ENCODE measurements at places on chromosomes 12 and 14. TPM values are rescaled to one million over a fixed set of nuclear protein-coding genes. Genes with fewer than 3 reads are reported as not detected.

Gene FGD4
- polyA plus RNA-seq, result 16.1 TPM

DNA sequence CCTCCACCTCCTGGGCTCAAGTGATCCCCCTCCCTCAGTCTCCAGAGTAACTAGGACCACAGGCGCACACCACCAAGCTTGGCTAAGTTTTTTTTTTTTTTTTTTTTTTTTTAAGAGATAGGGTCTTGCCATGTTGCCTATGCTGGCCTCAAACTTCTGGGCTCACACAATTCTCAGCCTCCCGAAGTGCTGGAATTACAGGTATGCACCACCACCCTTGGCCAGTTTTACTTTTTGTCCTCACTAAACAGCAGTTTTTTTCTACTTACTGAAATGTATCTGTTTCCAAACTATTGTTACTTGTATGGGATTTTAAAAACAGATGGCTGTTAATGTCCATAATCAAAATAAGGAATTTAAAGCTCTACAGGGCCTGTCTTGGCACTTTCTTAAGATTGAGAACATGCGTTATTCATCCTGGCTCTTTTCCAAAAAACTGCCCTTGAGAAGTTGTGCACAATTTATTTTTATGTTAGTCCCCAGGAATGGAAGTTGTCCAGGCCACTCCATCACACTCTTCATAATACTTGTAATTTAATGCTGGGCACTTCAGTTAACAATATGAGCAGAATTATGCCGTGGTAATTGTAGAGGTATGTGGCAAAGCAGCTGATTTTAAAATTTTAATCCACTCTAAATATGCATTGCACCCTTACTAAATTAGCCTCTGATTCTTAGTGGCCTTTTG lies 51.9 kb upstream of the REP15 start:
- DNase-seq, result no peak

- DNase-seq, result no peak
These were observed 7.5 kb upstream of the UBE2N start for GRCh38 chr12:93449277-93449676.

GRCh38 chr14:27916326-27916725 lies 850.3 kb upstream of the FOXG1 start:
- DNase-seq, result no peak

Gene ST8SIA1
- 5.7 TPM for polyA plus RNA-seq

Gene PLXNC1
- 8.4 TPM for polyA plus RNA-seq

DNA sequence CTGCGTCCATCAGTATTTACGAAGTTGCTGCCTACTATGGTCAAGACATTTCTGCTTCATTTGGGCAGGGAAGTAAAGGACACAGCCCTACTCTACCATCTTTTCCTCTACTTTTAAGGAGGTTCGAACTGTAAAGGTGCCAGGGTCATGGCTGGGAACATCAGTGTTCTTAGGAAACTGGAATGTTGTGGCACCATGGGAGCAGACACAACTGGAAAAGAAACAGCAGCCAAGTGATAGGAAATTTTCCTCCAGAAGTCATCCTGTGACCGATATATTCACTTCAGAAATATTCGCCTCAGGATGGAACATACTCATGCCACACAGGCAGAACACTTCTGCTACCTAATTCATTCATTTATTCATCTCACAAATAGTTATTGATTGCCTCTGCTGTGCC lies 104.4 kb downstream of the ETV6 start:
- DNase-seq, result no peak

GRCh38 chr14:89767131-89767530 lies 187.4 kb downstream of the EFCAB11 start:
- no peak for DNase-seq

- no peak for DNase-seq
These were observed 74.2 kb upstream of the RASSF8 start for GRCh38 chr12:25884024-25884919.

DNA sequence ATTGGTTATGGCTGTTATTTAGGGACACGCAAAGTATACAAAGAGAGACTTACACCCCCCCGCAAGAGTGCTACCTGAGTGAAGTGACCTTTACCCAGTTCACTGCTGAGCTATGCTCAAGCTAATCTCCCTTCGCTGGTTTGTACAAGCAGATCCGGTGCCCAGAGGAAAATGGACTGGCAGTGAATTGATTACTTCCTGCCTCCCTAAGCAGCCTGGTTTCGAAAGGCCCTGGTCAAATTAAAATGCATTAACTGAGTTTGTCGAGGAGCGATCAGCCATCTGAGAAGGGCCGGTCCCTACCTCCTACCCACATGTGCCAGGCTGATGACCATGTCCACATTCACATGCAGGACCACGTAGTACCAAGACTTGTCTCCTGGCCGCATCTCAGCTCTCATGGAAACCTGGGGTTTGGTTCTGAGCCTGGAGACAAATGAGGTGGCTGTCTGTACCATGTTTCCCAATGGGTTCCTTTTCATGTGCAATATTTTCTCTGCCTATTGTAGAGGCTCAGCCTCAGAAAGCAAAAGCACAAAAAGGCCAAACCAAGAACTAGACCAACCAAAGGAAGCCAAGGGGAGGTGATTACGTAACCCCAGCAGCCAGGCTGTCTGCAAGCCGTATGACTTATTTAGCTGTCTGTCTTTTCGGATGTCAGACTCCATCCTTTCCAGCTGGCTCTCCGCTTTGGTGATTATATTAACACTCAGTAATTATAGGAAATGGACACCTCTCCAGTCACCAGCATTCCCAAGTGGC lies 284.7 kb upstream of the PWP1 start:
- DNase-seq, result no peak

Gene EPYC
- polyA plus RNA-seq, result not detected

- no peak for DNase-seq
These were observed 158.9 kb upstream of the PLEKHG7 start for GRCh38 chr12:92543840-92544239.

- no peak for DNase-seq
These were observed 784.8 kb downstream of the VRK1 start for GRCh38 chr14:97582022-97582421.

Gene LARP4
- 40.5 TPM for polyA plus RNA-seq

Gene PLEKHD1
- polyA plus RNA-seq, result 3.9 TPM

GRCh38 chr14:56358275-56358674 lies 221.3 kb upstream of the TMEM260 start:
- DNase-seq, result no peak

DNA sequence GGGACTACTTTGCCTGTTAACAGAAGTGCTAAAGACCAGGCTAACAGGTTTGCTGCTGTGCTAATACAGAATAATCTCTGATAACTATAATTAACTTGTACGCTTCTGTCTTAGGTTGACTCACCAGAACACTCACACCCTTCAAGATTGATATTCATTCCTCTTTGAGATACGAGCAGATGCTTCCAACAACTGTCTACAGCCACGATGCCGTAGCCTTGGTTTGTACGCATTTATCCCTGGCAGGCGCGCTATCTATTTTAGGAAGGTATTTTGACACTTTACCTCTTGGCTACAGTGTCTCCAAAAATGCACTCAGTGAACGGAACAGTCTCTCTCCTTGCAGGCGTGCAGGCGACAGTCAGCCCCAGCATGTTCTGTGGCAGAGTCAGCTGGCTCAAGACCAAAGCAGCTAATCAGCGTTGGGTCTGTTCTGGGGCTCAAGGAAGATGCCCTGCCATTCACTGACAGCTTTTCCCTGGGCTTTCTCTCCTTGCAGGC lies 146.4 kb upstream of the PRICKLE1 start:
- no peak for DNase-seq

Gene PIK3C2G
- 4.8 TPM for polyA plus RNA-seq

DNA sequence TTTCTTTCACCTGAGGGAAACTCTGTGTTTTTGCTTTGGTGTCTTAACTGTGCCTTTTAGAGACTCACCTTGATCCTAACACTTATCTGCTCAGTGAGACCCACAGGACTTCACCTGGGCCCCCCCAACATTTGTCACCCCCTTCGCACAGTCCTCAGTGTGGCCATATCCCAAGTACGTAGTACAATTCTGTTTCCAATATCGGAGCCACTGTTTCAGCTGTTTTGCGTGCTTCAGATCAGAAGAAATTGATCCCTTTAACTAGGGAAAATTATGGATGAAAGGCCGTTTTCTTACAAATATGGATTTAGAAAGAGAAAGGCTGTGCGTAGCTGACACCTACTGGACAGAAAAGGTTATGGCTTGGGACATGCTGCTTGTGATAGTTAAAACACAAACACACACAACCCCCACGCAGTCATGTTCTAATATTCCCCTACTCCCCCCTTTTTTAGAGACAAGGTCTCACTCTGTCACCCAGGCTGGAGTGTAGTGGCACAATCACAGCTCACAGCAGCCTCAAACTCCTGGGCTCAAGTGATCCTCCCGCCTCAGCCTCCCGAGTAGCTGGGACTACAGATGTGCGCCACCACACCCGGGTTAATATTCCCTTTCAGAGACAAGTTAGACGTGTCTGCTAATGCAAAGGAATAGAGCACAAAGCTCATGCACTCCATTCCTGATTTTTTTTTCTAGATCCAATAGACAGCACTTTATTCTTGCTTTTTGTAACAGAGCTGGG lies 3.6 kb upstream of the SLC7A8 start:
- no peak for DNase-seq

GRCh38 chr12:27109334-27110028 lies 27.1 kb upstream of the C12orf71 start:
- no peak for DNase-seq

DNA sequence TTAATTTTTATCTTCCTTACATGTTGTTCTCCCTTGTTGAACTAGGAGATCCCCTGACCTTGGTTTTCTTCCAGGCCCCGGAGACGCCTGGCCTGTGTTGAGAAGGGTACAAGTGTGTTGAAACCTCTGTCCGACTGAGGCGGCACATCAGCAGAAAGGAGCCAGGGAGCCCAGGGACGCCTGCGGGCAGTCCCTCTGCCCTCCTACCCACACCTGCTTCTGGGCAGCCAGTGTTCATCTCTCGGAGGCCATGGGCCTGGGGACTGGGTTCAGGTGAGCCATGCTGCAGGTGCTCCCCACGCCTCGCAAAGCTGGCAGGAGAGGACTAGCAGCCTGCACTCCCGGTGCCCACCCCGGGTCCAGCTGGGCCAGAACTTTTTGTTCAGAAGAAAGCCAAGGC lies 39.9 kb upstream of the EIF5 start:
- DNase-seq, result no peak

GRCh38 chr12:50828886-50829285 lies 13.8 kb upstream of the TMPRSS12 start:
- DNase-seq, result no peak

DNA sequence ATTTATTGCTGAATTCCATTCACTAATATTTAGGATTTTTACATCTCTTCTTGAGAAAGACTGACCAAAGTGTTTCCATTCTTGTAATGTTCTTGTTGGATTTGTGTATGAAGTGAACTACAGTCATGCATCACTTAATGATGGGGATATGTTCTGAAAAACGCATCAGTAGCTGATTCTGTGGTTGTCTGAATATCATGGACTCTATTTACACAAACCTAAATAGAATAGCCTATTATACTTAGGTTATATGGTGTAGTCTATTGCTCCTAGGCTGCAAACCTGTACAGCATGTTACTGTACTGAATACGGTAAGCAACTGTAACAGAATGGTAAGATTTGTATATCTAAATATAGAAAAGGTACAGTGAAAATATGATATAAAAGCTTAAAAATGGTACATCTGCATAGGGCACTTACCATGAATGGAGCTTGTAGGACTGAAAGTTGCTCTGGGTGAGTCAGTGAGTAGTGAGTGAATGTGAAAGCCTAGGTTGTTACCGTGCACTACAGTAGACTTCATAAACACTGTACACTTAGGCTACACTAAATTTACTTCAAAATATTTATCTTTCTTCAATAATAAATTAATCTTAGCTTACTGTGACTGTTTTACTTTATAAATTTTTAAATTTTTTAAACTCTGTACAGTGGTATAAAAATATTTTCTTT lies 27.6 kb upstream of the P2RX4 start:
- no peak for DNase-seq
